ENCODE measurements at places on chromosomes 16 and 17. TPM values are rescaled to one million over a fixed set of nuclear protein-coding genes. Genes with fewer than 3 reads are reported as not detected.

The KRT26 gene
- total RNA-seq, result not detected

The MEOX1 gene
- total RNA-seq, result not detected

The MYL11 gene
- not detected for total RNA-seq

The ZG16B gene
- total RNA-seq, result 1.4 TPM

The TCAP gene
- total RNA-seq, result 0.49 TPM

The SETD1A gene
- total RNA-seq, result 1.6 TPM

The AATK gene
- total RNA-seq, result 0.18 TPM

The ABCC11 gene
- 0.09 TPM for total RNA-seq

The ARHGDIG gene
- 1.6 TPM for total RNA-seq

The DNASE1L2 gene
- total RNA-seq, result 0.16 TPM

The C17orf67 gene
- 0.99 TPM for total RNA-seq

The MARVELD3 gene
- total RNA-seq, result not detected

Data from fibroblast of the aortic adventitia (primary cell).